ENCODE measurements at places on chromosomes 16 and 17.

GRCh38 chr17:49224997-49225337, 5.6 kb downstream of the PHOSPHO1 start:
- H3K27me3 ChIP-seq, result peaks cover 29% of the 10 kb centered on the region
- H3K27ac ChIP-seq, result peak overlapping the region; percentile 67
- peak; percentile 50 for DNase-seq

- peaks cover 90% of the 10 kb centered on the region for H3K36me3 ChIP-seq
- no peak overlapping the region for H3K27ac ChIP-seq
- DNase-seq, result no peak
- H3K4me1 ChIP-seq, result peaks cover 7% of the 10 kb centered on the region
Measured at GRCh38 chr16:70254965-70255286, 3.2 kb upstream of the EXOSC6 start.

DNA sequence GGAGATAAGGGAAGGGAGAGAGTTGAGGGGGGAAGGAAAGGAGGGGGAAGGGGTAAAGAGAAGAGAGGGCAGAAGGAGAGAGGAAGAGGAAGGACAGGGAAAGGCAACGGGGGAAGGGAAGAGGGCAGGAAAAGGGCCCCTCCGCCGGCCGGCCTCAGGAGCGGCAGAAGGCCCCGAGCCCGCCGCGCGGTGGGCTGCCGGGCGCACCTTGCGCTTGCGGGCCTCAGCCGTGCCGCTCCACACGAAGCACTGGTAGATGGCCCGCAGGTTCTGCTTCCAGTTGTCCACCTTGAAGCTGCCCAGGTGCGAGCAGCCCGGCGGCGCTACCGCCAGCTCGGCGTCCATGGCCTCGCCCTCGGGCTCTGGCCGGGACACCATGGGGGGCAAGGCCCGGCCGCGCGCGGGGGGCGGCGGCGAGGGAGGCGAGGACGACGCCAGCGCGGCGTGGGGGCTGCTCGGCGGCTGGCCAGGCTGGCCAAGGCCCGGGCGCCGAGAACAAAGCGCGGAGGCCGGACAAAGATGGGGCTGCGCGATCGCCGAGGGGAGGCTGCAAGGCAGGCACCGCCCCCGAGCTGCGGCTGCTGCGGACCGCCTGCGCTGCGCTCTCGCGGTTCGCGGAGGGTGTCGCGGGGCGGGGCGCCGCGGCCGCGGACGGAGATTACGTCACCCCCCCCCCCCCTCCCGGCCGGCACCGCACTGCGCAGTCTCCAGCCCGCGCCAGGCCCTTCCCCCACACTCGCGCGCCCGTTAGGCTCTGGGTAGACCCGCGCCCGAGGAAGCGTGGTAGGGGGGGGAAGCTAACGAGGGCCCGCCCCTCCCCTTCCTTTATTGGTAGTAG, at the start of gene USP22:
Gene USP22 (minus strand): TSS at position 554 of the 838 bp plus-strand sequence. CDS start 176 bp downstream, at position 378.
- peaks cover 30% of the 10 kb centered on the region for H3K4me1 ChIP-seq
- no peaks in the 10 kb centered on the region for H3K27me3 ChIP-seq
- peaks cover 34% of the 10 kb centered on the region for H3K36me3 ChIP-seq
- H3K27ac ChIP-seq, result peak within 1 kb of the TSS; percentile 95
- peak; percentile 95 for DNase-seq

GRCh38 chr16:52825892-52826291, 226.8 kb downstream of the CHD9NB start:
- no peak for DNase-seq
- no peaks in the 10 kb centered on the region for H3K4me1 ChIP-seq
- H3K36me3 ChIP-seq, result no peaks in the 10 kb centered on the region
- no peak overlapping the region for H3K4me3 ChIP-seq

GRCh38 chr16:49964973-49965372, 60.1 kb upstream of the CNEP1R1 start:
- H3K36me3 ChIP-seq, result no peaks in the 10 kb centered on the region
- H3K4me3 ChIP-seq, result no peak overlapping the region
- no peaks in the 10 kb centered on the region for H3K4me1 ChIP-seq
- no peak overlapping the region for H3K27ac ChIP-seq
- no peak for DNase-seq

DNA sequence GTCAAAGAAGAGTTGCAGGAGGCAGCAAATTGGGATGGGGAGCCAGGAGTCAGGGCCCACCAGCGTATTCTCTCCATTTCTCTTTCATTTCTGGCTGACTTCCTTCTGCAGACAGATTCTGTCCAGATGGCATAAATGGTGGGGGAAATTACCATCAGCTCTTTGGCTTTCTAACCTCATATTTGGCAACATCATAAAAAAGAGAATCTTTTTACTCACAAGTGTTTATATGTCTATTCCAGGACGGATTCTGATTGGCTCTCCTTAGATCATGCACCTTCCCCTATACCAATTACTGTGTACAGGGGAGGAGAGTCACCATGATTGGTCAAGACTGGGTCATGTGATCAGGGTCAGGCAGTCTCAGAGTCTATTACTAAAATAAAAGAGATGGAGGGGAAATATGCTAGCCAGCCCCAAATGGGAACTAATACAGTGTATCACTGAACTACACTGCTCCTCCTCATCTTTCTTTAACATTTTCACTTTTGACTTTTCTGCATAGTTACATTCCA, 537.1 kb upstream of the EEF2KMT start:
- no peak for DNase-seq
- no peaks in the 10 kb centered on the region for H3K27me3 ChIP-seq
- H3K4me1 ChIP-seq, result no peaks in the 10 kb centered on the region
- H3K36me3 ChIP-seq, result no peaks in the 10 kb centered on the region
- no peak overlapping the region for H3K27ac ChIP-seq

- no peak overlapping the region for H3K27ac ChIP-seq
- H3K36me3 ChIP-seq, result no peaks in the 10 kb centered on the region
- no peak overlapping the region for H3K4me3 ChIP-seq
- no peak for DNase-seq
Measured at GRCh38 chr16:19861811-19862327, 22.8 kb downstream of the GPRC5B start.

DNA sequence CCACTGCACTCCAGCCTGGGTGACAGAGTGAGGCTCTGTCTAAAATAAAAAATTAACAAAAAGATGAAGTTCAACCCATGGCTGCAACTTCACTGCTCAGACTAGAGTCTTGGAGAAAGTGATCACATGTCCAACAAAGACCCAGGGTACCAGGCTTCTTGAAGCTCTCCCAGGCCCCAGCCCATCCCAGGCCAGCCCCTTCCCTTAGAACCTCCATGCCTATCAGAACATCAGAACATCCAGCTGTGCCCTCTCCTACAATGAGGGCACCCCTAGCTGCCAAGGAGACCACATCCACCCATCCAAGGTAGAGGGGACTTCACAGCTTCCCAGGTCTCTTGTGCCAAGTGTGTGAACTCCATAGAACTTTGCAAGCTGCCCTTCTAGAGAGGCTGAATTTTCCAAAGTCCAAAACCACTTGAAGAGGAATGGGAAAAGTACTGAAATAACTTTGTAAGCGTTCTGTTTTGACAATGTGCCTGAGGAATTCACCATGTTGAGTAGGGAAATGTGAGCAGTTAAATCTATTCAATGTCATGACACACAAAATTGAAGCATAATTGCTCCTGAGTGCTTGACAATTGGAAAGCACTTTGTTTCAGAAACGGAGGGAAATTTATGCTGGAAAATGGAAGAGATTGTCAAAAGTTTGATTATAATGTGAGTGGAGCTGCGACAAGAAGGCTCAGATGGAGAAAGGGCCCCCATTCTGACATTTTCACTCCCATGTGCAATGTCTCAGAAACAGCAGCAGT, 230.4 kb downstream of the ZNF423 start:
- H3K4me1 ChIP-seq, result no peaks in the 10 kb centered on the region
- H3K27me3 ChIP-seq, result no peaks in the 10 kb centered on the region
- no peak for DNase-seq
- no peaks in the 10 kb centered on the region for H3K36me3 ChIP-seq
- no peak overlapping the region for H3K4me3 ChIP-seq
- no peak overlapping the region for H3K27ac ChIP-seq

Measured in activated T-cell treated with anti-CD3 and anti-CD28 coated beads, Interleukin-2, amount 50 U/mL, for 24 hours (primary cell).